ENCODE measurements at places on chromosomes 7 and 10.

- no peak for DNase-seq
These were observed 20.2 kb upstream of the PFKFB3 start for GRCh38 chr10:6182454-6183098.

GRCh38 chr10:79107736-79108264 lies 39.0 kb downstream of the ZMIZ1 start:
- no peak for DNase-seq

- no peak for DNase-seq
These were observed 20.3 kb downstream of the DRGX start for GRCh38 chr10:49375611-49376010.

- DNase-seq, result peak; percentile 56
These were observed 719 bp downstream of the DPY19L1 start for GRCh38 chr7:35036361-35037171.

GRCh38 chr7:2758673-2759616 lies 70.9 kb downstream of the AMZ1 start:
- DNase-seq, result no peak

DNA sequence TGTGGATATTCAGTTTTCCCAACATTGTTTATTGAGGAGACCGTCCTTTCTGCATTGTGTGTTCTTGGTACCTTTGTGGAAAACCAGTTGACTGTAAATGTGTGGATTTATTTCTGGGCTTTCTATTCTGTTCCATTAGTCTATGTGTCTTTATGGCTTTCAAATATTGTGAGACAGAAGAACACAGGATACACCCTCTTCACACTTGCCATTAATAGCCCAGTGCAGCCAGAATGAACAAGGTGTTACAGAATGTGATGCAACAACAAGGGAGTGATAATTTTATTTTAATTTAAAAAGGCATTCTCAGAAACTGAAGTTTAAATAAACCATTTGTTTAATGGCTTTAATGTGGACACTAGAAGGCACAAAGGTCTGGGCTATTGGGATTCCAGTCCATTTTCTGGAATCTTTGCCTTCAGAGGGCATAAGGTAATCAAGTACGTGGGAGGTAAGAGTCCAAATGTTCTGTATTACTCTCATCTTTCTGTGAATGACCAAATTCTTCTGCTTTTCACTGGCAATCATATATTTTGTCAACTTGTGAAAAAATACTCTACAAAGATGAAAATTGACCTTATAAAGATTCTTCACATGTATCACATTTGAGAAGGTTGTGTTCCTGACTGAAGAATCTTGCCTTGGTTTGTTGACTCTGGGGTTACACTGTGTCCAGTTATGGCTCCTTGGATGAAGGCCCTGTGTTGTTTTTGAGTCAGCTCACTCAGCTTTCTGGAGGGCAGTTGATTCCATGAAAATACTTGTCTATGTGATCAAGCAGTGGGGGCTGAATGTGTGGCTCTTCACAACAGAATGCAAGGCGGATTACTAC lies 962.7 kb downstream of the LRMDA start:
- no peak for DNase-seq

DNA sequence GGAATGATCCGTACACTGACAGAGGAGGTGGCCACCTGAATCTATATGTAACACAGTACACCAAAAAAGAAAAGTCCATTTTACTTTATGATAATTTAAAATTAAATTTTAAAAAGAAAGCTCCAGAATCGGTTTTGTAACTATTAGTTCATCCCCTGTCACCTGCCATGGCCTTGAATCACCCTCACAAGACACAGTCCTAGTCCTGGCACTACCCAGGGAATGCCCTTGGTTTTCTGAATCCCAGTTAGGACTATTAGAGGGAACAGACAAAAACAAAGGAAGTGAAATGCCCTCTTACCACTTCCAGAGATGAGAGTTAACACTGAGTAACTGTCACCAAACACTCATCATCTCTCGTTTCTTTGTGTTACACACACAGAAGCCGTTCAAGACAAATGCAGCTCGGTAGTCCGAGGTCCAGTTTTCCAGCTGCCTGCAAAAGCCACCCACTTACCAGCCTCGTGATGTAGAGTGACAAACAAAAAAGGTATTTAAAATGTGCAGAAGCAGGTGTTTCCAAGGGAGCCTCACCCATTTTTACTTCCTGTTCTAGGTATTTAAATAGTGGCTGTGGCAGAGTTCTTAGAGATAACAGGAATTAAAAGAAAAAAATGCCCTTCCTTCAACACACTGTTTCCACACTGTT lies 6.1 kb downstream of the PTPRN2 start:
- no peak for DNase-seq

DNA sequence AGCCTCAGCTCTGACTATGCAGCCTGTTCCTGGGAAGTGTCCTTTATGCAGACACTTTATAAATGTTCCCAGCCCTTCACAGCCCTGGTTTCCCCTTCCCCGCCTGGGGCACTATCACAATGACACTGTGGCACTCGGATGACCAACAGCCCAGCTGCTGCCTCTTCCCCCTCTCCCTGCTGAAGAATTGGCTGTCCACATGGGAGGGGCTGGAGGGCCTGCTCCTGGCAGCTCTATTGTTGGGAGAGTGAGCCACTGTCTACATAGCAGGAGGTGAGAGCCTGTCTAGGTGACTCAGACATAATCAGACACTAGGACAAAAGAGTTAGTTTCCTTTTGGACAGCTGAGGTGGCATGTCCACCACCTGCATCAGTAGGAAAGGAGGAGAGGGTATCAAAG lies 437.5 kb downstream of the PLXNA4 start:
- no peak for DNase-seq

DNA sequence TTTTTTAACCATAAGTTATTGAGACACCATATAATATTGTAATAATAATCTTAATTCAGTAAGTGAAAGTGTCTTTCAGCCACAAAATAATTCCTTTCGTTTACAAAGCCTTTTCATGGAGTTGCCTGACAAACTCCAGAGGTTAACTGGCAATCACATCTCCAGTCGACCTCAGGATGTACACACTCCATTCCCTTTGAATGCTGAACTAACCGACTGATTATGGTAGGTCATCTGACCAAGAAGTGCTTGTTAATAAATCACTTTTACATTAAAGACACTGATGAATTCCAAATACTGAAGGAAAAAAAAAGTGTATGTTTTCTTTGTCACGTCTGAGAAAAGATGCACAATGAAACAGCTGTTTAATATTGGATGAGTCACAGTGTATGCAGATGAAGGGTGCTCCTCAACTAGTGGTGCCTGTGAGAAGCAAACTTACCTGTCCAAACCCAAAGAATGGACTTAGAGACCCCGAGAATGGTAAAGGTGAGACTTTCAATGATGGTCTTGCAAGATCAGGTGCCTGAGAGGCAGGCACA lies 348.1 kb upstream of the VWC2 start:
- DNase-seq, result no peak

DNA sequence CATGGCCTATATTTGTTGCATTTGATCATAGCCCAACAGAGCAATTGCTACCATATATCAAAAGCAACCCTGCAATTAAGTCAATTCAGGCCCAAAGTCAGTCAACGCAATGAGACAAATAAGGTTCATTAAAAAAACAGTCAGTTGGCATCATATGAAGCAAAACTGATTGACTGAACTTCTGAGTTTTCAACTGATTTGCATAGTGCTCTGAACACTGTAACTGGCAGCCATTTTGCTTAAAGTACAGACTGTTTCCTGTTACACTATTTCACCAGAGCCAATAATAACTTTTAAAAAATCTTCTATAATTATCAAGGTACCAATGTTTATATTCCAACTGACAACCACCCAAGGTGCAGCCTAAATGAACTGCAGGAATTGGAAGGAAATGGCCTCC lies 68.4 kb upstream of the RAPGEF5 start:
- no peak for DNase-seq

DNA sequence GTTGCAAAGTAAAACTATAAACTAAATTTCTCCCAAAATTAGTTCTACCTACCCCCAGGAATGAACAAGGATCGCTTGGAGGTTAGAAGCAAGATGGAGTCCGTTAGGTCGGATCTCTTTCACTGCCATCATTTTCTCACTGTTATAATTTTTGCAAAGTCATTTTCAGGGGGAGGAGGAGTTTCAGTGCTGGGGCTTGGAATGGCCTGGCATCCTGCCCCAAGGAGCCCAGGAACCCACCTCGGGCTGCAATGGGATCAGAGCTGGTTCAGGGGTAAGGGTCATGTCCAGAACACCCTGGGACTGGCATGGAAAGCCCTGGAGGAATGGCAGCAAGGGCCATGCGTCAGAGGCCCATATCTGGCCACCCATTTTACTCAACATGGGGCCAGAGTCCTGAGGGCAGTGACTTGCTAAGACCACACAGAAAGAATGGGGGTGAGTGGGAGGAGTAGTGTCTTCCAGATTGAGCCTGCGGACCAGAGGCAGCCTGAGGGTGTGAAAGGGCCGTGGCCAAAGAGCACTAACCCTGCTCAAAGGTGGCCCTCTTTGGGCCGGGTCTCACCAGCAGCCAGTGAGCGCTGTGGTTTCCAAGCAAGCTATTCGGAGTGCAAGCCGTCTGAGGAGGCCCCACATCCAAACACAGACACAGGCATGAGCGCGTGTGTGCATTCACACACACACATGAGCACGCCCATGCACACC lies 31.8 kb downstream of the GPRIN2 start:
- DNase-seq, result no peak

GRCh38 chr10:683448-684071 lies 5.9 kb downstream of the DIP2C start:
- DNase-seq, result no peak

GRCh38 chr7:33217595-33217994 lies 88.2 kb downstream of the BBS9 start:
- no peak for DNase-seq

DNA sequence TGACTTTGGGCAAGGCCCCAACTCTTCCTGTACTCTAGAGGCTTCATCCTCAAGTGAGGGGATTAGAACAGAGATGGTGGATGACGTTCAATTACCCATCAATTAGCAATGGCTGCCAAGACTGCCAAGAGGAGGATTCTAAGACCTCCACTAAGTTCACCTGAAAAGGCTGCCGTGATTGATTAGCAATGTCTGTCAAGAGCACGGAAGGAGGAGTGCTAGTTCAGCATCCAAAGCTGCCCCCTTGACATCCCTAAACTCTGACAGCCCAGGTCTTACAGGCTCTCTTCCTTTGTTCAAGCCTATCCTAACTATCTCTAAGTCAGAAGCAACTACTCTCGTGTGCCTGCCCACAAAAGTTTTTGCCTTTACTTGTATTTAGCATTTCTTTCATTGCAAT lies 68.4 kb downstream of the FAM53B start:
- DNase-seq, result no peak

- no peak for DNase-seq
These were observed 1.7 kb upstream of the PFKP start for GRCh38 chr10:3065622-3066021.

DNA sequence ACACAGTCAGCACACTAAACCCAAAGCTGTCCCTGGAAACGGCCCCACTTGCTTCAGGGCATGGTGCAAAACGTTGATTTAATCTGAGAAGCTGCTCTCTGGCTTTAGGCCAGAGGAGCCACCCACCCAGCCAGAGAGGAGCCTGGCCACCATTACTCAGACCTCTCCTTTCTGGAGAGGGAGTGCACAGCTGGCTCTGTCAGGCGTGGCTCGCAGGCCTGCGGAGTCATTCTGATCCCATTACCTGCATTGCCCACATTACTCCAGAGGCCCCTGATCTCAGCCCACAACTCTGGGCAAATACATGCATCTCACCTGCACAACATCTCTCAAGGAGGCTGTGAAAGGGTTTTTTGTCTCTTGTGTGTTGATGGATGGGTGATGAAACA lies 370.0 kb upstream of the IGFBP3 start:
- no peak for DNase-seq

DNA sequence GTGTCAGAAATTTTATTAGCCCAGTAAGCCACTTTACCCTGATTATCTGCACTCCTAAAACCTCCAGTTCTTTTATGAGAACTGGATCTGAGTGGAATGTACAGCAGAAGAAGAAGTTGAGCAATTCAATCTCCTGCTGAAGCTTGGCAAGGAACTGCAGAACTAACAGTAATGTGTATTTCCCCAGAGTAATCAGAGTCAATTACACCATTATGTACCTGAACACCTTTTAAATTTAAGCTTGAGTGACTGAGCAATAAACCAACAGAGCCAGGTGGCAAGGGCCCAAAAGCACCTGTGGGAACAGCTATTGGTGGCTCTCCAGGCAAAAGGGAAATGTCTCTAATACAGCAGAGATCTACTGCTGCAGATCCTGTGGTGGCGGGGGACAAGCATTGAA lies 40.1 kb upstream of the AKR1C2 start:
- no peak for DNase-seq

GRCh38 chr10:103836861-103837260 lies 18.5 kb downstream of the SH3PXD2A start:
- no peak for DNase-seq

DNA sequence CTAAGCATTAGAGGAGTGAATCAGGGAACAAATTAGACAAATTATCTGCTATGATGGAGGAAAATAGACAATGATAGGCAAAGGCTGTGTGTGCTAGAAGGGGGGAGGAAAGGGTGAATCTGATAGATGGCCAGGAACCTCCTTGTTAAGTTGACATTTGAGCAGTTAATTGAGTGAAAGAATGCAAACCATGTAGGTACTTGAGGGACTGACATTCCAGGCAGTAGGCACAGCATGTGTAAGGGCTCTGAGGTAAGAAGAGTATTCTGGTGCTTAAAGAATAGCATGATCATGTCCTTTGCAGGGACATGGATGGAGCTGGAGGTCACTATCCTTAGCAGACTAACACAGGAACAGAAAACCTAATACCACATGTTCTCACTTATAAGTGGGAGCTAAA lies 48.6 kb upstream of the TES start:
- no peak for DNase-seq

DNA sequence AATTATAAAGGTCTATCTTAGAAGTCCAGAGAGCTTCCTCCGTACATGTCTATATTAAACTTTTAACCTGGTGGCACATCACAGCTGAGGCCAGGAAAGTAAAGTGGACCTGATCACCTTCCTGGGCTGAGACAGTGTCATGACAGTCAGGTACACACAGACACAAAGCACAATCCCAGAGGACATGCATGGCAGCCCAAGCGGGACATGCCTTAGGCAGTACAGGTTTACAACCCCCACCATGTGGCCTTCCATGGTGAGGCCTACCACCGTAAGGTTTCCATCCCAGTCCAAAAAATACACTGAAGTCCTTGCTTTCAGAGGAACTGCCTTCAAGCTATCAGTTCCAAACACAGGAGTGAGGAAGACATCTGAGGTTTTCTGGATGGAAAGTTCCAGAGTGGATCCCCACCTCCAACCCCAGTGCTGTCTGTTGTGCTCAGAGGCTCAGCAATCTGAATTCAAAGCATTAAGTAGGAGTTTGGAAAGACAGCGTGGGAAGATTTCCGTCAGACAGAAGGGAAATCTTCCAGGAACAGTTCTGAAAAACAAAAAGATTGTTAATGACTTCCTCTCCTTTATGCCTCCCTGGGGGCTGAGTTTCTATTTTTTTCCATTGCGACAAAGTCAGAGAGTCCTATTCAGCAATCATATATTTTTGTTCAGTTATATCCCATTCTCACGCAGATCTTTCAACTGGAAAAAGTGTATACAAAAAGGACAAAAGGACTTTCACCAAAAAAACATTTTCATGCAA lies 20.1 kb downstream of the IFIT3 start:
- no peak for DNase-seq

GRCh38 chr10:78437998-78438906 lies 404.6 kb downstream of the RPS24 start:
- DNase-seq, result no peak

GRCh38 chr7:128357217-128357613 lies 4.3 kb downstream of the PRRT4 start:
- DNase-seq, result no peak
